ENCODE measurements at places on chromosomes 4 and X.
A peak's percentile ranks its signal among the peaks of the same experiment; 100 is the strongest.

- no peak for DNase-seq
Observed at GRCh38 chr4:103429283-103429682, 231.1 kb upstream of the CENPE start.

DNA sequence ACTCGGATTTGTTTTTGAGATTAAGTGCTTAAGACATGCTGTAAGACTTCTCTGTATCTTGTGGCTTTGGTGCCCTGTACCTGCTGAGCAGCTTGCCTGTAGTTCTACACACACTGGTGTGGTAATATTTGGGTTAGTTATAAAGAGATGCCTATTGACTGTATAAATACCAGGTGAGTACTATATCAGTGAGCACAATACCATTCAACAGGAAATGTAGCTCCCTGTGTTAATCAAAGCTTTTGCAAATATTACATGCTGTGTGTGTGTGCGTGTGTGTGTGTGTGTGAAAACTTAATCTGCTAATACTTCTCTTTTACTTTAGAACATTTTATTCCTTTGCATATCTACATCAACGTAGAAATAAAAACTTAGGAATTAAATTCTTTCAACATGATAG lies 30.1 kb downstream of the MYOZ2 start:
- DNase-seq: no peak

DNA sequence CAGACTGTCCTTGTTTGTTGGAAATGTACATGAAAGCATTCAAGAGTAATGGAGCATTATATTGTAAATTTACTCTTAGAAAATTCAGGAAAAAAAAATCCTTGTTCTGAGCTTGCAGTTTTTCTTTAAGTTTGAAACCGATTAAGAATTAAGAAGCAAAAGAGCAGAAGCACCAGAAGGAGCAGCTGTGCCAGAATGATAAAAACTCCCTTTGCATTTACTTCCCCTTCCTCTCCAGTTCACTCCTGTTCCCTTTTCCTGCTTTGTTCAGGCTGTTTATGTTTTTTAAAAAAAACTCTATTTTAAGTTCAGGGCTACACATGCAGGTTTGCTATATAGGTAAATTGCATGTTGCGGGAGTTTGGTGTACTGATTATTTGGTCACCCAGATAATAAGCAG lies 90.3 kb downstream of the ATOH1 start:
- DNase-seq: no peak

DNA sequence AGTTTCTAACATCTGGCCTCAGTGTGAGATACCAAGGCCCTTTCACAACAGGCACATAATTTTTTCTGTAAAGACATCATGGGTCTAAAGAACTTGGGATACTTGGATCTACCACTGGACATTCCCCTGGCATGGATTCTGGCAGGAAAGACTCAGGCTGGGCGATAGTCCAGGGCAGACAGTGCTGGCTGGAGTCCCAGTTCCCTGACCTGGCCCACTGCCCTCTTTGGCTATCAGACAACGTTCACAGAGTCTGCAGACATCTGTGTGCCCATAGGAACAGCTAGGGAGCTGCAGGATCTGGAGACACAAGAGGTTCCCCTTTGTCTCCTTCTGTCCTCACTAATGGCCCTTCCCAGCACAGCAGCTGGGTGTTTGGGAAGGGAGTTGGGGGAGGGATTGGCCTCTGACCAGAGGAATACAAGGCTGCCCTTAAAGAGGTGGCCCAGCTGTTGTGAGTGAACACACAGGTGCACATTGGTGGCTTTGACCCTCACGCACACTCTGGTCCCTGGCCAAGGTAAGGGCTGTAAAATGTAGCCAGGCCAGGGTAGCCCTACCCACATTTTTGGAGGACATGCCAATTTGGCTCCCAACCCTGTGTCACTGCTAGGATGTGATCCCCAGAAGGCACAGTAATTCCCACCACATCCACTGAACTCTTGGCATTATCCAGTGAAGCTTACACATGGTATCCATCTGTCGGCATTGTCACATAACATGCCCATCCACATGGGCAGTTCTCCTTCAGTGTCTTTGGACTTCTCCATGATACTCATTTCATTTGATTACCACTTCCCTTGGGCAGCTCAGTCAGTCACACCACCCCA lies 72.3 kb downstream of the SOX3 start:
- no peak for DNase-seq

GRCh38 chr4:25454476-25454875 lies 77.4 kb downstream of the ANAPC4 start:
- DNase-seq: no peak

DNA sequence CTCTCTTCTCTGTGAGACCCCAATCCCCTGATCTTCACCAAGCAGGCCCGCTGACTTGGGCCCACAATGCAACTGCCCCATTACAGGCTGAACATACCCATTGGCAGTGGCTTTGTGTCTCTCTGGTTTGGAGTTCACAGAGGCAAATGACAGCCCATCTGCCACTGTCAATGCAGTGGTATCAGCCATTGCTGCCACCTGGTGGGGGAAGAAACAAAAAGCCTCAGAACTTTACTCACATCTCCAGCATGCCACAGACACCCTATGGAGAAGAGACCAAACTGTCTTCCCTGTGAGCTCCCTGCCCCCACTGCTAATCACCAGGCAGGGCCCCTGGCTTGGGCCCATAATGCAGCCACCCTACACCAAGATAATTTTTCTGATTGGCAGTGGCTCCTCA lies 729.3 kb upstream of the ACTRT1 start:
- DNase-seq: peak; percentile 13

DNA sequence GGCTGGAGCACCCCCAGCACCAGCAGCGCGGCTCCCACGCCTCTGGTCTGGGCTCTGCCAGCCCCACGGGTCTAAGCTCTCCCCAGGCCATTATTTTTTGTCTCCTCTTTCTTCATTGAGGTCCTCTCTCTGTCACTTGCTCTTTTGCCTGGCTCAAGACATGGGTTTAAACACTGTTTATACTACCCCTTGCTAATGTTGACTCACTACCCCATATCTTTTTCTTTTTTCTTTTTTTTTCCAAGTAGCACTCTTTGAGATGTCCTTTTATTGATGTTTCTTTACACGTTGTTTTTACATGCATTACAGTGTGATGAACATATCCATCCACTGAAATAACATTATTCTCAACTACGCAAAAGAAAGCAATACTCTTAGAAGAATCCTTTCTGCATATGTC lies 1.7 kb upstream of the ERVMER34-1 start:
- peak; percentile 82 for DNase-seq

DNA sequence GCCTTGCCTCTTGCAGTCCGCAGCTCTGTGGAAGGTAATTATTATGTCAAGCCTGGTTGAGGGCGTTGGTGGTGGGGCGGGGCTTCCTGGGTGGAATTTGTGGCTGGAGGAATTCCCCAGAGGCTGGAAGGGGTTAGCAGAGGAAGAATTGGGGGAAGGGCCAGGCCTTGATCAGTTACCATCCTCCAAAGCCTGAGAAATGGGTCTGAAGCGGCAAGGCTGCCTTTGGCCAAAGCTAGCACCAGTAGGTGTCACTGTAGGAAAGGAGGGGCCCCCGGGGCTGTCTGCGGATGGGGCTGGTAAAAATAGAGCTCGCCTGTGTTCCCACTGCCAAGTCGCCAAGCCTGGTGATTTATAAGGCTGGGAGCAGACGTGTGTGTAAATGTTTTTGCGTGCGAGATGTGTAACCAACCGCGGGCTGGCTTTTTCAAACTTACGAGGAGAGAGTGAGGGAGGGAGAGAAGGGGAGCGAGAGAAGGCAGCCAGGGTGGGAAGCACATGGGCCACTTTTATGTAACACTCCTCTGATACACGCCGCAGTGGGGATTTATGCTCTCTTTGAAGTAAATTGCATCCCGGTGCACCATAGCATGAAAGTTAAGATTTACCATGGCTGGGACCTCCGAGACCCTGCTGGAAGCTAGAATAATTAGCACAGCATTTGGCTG lies 367.0 kb downstream of the BCOR start:
- DNase-seq: peak; percentile 79

DNA sequence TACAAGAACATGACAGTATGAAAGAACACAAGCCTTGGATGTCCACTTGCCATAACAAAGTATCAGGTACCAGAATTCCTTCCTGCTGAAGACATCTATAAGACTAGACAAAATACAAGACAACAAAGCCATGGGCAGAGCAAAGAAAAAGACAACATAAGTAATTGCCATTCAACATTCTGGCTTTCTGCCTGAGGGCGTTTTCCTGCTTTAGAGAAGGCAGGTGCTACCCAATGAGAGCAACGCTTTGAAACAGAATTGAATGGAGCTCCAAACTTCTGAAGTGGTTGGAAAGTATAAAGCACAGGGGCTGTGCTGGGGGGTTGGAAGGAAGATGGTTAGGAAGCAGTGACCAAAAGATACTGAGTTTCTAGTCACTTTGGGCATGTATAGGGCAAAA lies 30.1 kb downstream of the PDE5A start:
- DNase-seq: no peak

DNA sequence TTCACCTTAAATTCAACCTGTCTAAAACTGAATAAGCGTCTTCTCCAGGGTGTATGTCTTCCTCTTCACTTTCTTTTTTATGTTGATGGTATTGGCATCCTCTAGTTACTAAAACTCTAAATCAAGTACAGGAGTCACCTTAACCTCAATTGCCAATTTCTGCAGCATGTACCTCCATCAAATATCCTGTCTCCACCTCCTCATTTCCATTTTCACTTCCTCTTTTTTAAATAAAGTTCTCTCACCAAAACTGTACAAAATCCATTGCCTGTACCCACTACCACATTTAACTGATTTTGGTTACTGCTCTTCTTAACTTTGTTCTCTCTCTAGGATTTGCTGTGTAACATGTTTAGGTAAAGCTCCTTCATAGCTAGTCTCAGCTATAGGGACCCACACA lies 9.2 kb upstream of the NPFFR2 start:
- DNase-seq: no peak

DNA sequence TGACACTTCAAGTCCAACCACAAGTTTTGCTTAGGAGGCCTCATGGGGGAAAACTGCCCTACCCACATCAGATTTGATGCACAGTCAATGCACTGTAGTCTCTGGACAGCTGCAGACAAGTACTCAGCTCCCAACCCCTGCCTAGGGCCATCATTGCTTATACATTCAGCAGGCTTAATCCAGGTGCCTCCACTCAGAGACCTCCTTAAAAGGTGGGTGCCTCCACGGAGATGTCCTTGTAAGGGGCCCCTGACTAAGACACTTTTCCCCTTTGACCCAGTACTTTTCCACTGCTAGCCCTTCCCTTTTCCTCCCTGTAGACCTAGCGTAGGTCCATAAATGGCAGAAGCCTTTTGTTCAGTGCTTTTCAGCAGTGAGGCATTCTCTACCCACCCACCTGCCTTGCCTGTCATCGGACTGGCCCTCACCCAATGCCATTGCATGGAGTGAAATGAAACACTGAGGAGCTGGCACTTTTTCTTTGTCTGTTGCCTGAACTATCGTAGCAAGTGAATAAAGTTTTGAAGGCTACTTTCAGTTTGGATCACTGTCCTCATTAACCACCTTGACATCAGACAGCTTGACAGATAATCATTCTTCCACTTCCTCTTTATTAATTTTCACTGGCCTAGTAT lies 23.8 kb upstream of the PLK4 start:
- peak; percentile 90 for DNase-seq

DNA sequence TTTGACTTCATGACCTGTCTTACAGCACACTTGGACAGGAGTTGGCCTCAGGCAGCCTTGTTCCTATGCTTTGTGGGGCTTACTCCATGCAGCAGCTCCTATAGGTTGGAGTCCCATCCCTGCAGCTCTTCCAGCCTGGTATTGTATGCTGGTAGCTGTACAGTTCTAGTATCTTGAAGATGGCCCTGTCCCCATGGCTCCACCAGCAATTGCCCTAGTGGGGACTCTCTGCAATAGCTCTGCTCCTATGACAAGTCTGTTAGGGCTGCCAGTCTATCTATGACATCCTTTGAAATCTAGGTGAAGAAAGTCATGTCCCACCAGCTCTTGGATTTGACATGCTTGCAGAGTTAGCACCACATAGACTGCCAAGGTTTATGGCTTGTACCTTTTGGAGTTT lies 252.6 kb downstream of the ANTXR2 start:
- DNase-seq: no peak

DNA sequence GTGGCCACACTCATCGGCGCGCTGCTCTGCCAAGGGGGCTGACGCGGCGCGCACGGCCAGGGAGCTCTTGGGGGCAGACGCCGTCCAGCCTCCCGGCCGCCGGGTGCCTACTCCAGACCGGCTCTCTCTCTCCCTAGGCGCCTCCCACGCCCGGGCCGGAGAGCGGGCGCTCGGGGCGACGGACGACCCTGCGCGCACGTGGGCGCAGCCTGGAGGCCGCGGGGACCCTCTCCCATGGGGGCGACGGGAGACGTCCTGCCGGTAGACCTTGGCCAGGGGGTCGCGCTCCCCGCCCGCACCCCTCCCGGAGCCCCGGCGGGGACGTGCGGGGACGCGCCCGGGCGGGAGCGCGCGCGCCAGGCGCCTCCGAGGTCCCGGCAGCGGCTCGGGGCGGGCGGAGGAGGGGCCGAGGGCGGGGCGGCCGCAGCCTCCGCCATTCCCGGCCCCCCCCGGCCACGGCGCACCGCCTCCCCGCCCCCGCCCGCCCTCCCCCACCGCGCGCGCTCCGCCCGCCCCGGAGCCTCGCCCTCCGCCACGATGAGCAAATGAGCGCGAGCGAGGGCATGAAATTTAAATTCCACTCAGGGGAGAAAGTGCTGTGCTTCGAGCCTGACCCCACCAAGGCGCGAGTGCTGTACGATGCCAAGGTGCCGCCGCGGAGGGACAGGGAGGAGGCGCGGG lies at the start of gene MSL3:
Gene MSL3, plus strand, starts transcription at position 519 of the 681 bp plus-strand sequence. Its CDS starts 27 bp downstream, at position 546.
- DNase-seq: peak; percentile 67

GRCh38 chr4:243426-243825 lies 61.8 kb downstream of the ZNF732 start:
- DNase-seq: no peak

- DNase-seq: peak; percentile 27
Observed at GRCh38 chr4:23889814-23890341, at the start of gene PPARGC1A. Gene PPARGC1A, minus strand, starts transcription at chr4:23890047. Its CDS starts 90 bp downstream, at chr4:23889957.

DNA sequence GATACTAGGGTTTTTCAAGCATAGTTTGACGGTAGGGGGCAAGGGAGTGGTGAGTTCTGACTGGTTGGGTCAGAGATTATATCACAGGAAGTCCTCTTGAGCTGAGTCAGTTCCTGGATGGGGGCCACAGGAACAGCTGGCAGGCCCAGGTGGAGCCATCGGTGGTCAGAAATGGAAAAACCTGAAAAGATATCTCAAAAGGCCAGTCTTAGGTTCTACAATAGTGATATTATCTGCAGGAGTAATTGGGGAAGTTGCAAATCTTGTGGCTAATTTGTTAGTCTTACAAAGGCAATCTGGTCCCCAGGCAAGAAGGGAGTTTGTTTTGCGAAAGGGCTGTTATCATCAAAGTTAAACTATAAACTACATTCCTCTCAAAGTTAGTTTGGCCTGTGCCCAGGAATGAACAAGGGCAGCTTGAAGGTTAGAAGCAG lies 159.3 kb downstream of the PTCHD1 start:
- no peak for DNase-seq

GRCh38 chr4:17781300-17782287 lies at the start of gene FAM184B:
Gene FAM184B, minus strand, starts transcription at chr4:17781621. Its CDS starts 322 bp downstream, at chr4:17781299.
- no peak for DNase-seq

- DNase-seq: peak; percentile 1
Observed at GRCh38 chrX:147570483-147570882, 341.2 kb upstream of the FMR1 start.

- no peak for DNase-seq
Observed at GRCh38 chrX:141396536-141396935, 154.2 kb upstream of the SPANXC start.

GRCh38 chr4:89752932-89753598 lies 83.9 kb downstream of the SNCA start:
- DNase-seq: peak; percentile 49

- DNase-seq: no peak
Observed at GRCh38 chr4:132203618-132204017, 945.5 kb upstream of the PCDH10 start.

Measured in fibroblast of skin of back (primary cell).